ENCODE measurements at places on chromosomes 2 and 18.
A peak's percentile ranks its signal among the peaks of the same experiment; 100 is the strongest.

DNA sequence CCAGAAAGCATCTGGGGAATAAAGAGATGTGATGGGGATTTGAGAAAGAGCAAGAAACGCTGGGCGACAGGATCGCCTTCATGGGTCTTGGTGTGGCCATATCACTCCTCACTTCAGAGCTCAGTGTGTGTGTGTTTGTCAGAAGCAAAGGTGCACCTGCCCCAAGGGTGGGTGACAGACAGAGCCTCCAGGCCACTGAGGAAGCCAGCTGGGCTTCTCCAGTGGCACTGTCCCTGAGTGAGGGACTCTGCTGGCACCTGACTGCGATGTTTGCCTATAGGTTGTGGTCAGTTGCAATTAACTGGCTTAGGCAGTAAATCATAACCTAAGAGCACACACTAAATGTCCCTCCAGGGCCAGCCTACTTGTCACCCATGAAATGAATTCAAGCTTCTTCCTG, 23.5 kb upstream of the GNAL start:
- peak; percentile 26 for DNase-seq
- H3K4me3 ChIP-seq: no peak overlapping the region
- no peak overlapping the region for H3K27ac ChIP-seq

DNA sequence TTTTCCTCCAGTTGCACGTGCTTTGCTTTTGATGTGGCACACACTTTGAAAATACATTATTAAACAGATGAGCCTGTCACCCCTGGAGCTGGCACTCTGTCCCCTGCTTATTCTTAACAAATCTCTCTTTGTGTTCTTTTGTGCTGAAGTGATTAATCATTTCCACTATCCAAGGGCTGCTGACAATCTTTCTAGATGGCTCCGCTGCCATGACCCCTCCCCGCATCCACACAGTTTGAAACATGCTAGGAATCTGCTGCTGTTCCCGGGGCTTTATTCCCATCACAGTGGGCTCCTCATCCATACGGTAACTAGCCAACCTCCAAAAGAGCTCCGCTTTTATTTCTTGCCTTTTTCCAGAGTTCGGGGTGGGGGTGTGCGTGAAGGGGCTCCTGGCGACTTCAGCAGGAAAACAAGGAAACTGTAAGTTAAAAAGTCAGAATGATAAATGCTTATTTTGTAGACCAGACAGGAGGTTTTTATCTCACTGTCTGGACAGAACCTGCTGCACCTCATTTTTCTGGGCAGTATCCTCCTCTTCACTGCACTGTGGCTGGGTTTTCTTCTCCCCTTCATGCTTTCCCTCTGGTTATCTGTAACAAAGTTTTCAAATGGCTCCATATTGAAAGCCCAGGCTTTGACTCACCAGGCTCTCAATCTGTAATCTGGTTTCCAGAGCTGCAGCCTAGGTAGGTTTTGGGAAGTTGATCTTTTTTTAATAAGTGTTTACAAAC, 319.7 kb downstream of the AFF3 start:
- no peak for DNase-seq
- no peaks in the 10 kb centered on the region for H3K36me3 ChIP-seq
- no peak overlapping the region for H3K27ac ChIP-seq
- peaks cover 10% of the 10 kb centered on the region for H3K4me1 ChIP-seq

DNA sequence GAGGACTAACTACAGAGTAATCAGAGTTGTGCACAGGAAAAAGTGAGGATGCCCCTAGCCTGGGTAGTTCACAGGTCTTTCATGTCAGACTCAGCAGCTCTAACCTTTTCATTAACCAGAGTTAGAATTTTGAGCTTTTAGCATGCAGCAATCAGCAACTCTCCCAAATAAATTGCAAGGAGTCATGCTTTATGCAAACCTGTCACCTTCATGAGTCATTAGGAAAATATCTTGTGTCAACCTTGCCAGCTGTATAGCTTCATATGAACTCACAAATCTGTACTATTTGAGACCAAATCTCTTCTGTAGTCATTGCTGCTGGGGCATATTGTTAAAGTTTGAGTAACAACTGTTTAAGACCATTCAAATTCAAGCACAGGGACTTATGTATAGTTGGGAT, 382.3 kb upstream of the NT5C1B start:
- H3K27me3 ChIP-seq: no peaks in the 10 kb centered on the region
- no peaks in the 10 kb centered on the region for H3K36me3 ChIP-seq
- H3K27ac ChIP-seq: no peak overlapping the region
- H3K4me1 ChIP-seq: no peaks in the 10 kb centered on the region

- DNase-seq: no peak
- no peaks in the 10 kb centered on the region for H3K4me1 ChIP-seq
- H3K4me3 ChIP-seq: no peak overlapping the region
- no peak overlapping the region for H3K27ac ChIP-seq
- H3K27me3 ChIP-seq: peaks cover 2% of the 10 kb centered on the region
Measured at GRCh38 chr2:138445227-138445626, 56.3 kb upstream of the SPOPL start.

DNA sequence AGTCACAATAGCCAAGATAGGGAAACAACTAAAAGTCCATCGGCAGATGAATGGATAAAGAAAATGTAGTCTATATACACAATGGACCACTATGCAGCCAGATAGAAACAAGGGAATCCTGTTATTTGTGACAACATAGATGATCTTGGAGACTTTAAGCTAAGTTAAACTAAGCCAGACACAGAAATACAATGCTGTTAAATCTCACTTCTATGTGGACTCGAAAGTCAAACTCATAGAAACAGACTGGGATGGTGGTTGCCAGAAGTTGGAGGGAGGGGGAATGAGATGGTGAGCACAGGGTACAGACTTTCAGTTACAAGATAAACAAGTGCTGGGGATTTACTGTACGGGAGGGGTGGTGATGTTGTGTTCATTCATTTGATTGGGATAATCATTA, 5.4 kb upstream of the CNDP1 start:
- no peak overlapping the region for H3K27ac ChIP-seq
- H3K27me3 ChIP-seq: peaks cover 18% of the 10 kb centered on the region
- DNase-seq: no peak
- H3K36me3 ChIP-seq: no peaks in the 10 kb centered on the region
- no peak overlapping the region for H3K4me3 ChIP-seq

- H3K27ac ChIP-seq: no peak overlapping the region
- DNase-seq: no peak
- peaks cover 20% of the 10 kb centered on the region for H3K27me3 ChIP-seq
- no peaks in the 10 kb centered on the region for H3K4me1 ChIP-seq
- H3K36me3 ChIP-seq: no peaks in the 10 kb centered on the region
- H3K4me3 ChIP-seq: no peak overlapping the region
Measured at GRCh38 chr2:177080746-177081284, 131.8 kb upstream of the HNRNPA3 start.

DNA sequence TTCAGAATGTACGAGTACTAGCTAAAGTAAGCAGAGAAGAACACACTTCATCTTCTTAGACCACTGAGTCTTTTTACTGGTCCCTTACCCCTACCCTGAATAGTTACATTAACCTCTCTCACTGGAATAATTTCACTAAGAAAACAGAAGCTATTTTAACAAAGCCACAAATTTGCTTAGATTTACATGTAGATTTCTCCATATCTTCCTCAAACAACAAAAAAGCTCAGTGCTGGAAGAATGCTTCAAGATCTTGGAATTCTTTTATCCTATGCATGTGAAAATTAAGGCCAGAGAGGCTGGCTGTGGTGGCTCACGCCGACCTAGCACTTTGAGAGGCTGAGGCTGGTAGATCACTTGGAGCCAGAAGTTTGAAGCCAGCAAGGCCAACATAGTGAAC, 35.2 kb downstream of the MOGAT1 start:
- H3K4me3 ChIP-seq: no peak overlapping the region
- H3K4me1 ChIP-seq: peaks cover 27% of the 10 kb centered on the region
- no peak overlapping the region for H3K27ac ChIP-seq
- H3K27me3 ChIP-seq: peaks cover 55% of the 10 kb centered on the region
- no peak for DNase-seq

GRCh38 chr18:13017247-13017875, 26.2 kb downstream of the CEP192 start:
- no peaks in the 10 kb centered on the region for H3K27me3 ChIP-seq
- peaks cover 82% of the 10 kb centered on the region for H3K36me3 ChIP-seq
- DNase-seq: no peak
- no peak overlapping the region for H3K27ac ChIP-seq
- no peak overlapping the region for H3K4me3 ChIP-seq

GRCh38 chr2:226580403-226580802, 219.2 kb downstream of the IRS1 start:
- no peaks in the 10 kb centered on the region for H3K36me3 ChIP-seq
- no peaks in the 10 kb centered on the region for H3K4me1 ChIP-seq
- no peak overlapping the region for H3K27ac ChIP-seq
- no peak overlapping the region for H3K4me3 ChIP-seq

DNA sequence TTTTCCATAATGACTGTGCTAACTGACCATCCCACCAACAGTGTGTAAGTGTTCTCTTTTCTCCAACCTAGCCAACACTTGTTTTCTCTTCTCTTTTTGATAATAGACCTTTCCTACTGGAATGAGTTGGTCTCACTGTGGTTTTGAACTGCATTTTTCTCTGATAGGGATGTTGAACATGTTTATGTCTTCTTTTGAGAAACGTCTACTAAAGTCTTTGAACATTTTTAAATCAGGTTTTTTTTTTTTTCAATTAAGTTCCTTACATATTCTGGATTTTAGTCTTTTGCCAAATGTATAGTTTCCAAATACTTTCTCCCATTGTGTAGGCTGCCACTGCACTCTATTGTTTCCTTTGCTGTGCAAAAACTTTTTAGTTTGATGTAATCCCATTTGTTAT, 405.5 kb upstream of the FIGN start:
- H3K4me1 ChIP-seq: no peaks in the 10 kb centered on the region
- H3K27me3 ChIP-seq: no peaks in the 10 kb centered on the region
- H3K36me3 ChIP-seq: no peaks in the 10 kb centered on the region
- DNase-seq: no peak
- no peak overlapping the region for H3K4me3 ChIP-seq
- no peak overlapping the region for H3K27ac ChIP-seq

DNA sequence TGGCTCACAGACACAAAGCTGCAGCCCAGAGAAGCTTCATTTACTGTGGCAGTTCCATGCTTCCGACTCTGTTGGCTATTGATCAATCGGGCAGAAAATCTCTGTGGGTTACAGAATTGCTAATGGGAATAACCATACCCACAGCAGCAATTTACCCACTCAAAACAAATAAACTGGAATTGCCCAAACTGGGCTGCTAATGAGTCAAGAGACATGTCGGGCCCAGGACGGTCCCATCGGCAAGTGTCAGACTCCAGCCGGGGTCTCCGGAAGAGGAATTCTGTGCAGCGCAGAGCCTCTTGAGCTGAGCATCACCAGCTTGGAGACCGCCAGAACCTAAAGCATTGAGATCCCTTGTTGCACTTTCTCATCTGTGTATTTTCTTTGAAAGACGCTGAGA, 67.8 kb downstream of the TMEM18 start:
- H3K36me3 ChIP-seq: no peaks in the 10 kb centered on the region
- H3K27ac ChIP-seq: no peak overlapping the region
- DNase-seq: no peak

DNA sequence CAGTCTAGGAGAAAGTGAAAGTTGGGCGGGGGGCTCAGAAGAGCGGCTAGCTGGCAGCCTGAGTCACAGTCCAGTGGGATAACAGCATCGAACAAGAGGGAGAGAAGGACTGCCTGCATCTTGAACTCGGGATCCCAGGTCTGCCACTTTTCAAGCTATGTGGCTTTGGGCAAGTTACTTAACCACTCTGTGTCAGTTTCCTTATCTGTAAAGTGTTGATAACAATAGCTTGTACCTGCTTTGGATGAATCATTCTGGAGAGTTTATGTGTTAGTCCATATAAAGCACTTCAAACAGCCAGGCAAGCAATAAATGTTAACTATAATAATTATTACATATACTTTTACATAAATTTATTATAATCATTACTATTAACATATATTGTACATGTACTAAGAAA, 4.6 kb downstream of the DYSF start:
- H3K36me3 ChIP-seq: no peaks in the 10 kb centered on the region
- no peak for DNase-seq

GRCh38 chr2:47429795-47430194, 26.8 kb downstream of the MSH2 start:
- H3K27ac ChIP-seq: no peak overlapping the region
- DNase-seq: no peak
- H3K4me1 ChIP-seq: no peaks in the 10 kb centered on the region
- peaks cover 43% of the 10 kb centered on the region for H3K36me3 ChIP-seq
- no peaks in the 10 kb centered on the region for H3K27me3 ChIP-seq

GRCh38 chr2:219245899-219246230, 586 bp downstream of the STK16 start:
- H3K4me3 ChIP-seq: peak overlapping the region; percentile 99
- peak; percentile 48 for DNase-seq
- peaks cover 43% of the 10 kb centered on the region for H3K36me3 ChIP-seq
- H3K27me3 ChIP-seq: no peaks in the 10 kb centered on the region
- peaks cover 67% of the 10 kb centered on the region for H3K4me1 ChIP-seq
- peak overlapping the region; percentile 100 for H3K27ac ChIP-seq

DNA sequence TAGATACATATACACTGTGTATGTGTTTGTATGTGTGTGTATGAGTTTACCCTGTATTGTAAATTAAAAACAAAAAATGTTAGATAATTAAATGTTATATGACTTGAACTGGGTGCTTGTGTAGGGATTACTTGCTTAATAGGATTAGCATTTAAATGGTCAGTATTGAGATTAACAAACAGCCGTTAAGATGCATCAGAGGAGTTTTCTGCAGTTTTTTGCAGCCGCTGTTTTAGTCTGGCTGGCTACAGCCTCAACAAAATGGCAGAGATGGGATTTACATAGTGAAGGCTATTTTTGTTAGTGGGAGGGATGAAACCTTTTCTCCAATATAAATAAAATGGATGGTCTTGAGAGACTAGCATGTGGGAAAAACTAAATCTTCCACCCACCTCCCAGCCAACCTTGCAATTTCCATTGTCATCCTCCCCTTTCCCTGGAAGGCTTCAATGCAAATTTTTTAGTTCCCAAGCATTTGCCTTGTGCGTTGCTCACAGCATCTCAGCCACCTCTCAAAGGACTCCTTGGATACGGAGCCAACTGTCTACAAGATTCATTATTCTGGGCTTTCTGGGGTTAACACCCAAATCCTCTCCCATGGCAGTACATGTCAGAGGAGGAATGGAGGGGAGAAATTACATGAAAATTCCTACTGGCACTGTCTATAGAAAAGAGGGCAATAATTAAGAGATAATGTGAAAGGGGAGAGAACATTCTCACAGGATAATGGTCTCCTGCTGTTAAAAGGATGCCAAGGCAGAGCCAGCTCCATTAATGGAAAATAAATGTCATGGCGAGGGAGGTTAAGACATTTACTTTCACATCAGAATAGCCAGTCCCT, 351.9 kb downstream of the CDH2 start:
- no peak overlapping the region for H3K27ac ChIP-seq
- no peaks in the 10 kb centered on the region for H3K36me3 ChIP-seq
- H3K4me1 ChIP-seq: no peaks in the 10 kb centered on the region
- H3K4me3 ChIP-seq: no peak overlapping the region
- DNase-seq: no peak
- H3K27me3 ChIP-seq: no peaks in the 10 kb centered on the region

- peaks cover 2% of the 10 kb centered on the region for H3K4me1 ChIP-seq
- H3K4me3 ChIP-seq: no peak overlapping the region
- H3K36me3 ChIP-seq: no peaks in the 10 kb centered on the region
- peaks cover 51% of the 10 kb centered on the region for H3K27me3 ChIP-seq
- DNase-seq: no peak
- H3K27ac ChIP-seq: no peak overlapping the region
Measured at GRCh38 chr18:22813648-22814328, 119.3 kb upstream of the RBBP8 start.

- H3K27me3 ChIP-seq: no peaks in the 10 kb centered on the region
- H3K27ac ChIP-seq: no peak overlapping the region
- H3K4me3 ChIP-seq: no peak overlapping the region
Measured at GRCh38 chr2:202460119-202460518, 84.0 kb downstream of the BMPR2 start.

- no peak for DNase-seq
- H3K36me3 ChIP-seq: no peaks in the 10 kb centered on the region
- no peak overlapping the region for H3K4me3 ChIP-seq
- no peak overlapping the region for H3K27ac ChIP-seq
Measured at GRCh38 chr2:152402780-152403759, 68.1 kb downstream of the FMNL2 start.

Data from activated CD8-positive, alpha-beta memory T cell treated with anti-CD3 and anti-CD28 coated beads, Interleukin-2, amount 10 ng/mL, durations not matched to agents 7 days and 5 days (primary cell).